ENCODE measurements at places on chromosomes 3 and 15. TPM values are rescaled to one million over a fixed set of nuclear protein-coding genes. Genes with fewer than 3 reads are reported as not detected.
A peak's percentile ranks its signal among the peaks of the same experiment; 100 is the strongest.

- peak; percentile 30 for DNase-seq
- peak overlapping the region; percentile 88 for H3K27ac ChIP-seq
- peaks cover 7% of the 10 kb centered on the region for H3K4me1 ChIP-seq
Observed at GRCh38 chr15:40471105-40471807, 472 bp downstream of the CHST14 start.

DNA sequence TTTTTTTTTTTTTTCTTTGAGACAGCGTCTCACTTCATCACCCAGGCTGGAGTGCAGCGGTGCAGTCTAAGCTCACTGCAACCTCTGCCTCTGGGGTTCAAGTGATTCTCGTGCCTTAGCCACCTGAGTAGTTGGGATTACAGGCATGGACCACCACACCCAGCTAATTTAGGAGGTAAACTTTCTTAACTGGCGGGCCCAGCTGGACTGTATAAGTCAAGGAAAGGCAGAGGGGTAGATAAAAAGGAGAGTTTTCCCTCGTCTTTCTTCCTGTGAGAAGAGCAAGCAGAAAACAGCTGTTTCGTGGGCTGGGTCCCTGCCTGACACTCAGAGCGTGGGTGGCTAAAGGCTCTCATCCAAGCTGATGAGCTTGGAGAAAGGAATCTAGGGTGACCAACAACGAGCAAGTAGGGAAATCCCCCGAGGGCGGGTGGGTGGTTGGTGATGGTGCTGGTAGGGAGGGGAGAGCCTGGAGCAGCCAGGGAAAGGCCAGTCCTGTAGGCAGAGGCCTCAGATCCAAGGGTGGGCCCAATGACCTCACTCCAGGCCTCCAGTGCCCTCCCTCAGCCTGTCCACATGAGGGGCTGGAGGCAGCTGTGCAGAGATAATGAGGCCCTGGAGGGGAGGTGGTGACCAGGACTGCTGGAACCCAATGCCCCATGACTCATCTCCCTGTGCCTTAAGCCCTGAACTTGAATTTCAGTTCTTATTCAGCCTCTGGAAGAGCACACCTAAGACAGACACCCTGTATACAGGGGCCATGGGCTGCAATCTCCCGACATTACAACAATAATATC, 43.1 kb upstream of the LIMD1 start:
- H3K4me1 ChIP-seq: no peaks in the 10 kb centered on the region
- no peak overlapping the region for H3K4me3 ChIP-seq
- H3K36me3 ChIP-seq: no peaks in the 10 kb centered on the region
- no peak overlapping the region for H3K27ac ChIP-seq
- H3K27me3 ChIP-seq: no peaks in the 10 kb centered on the region

- H3K36me3 ChIP-seq: no peaks in the 10 kb centered on the region
- no peak overlapping the region for H3K4me3 ChIP-seq
- no peaks in the 10 kb centered on the region for H3K27me3 ChIP-seq
Observed at GRCh38 chr3:55435491-55435890, 51.6 kb downstream of the WNT5A start.

- no peak overlapping the region for H3K27ac ChIP-seq
- no peak overlapping the region for H3K4me3 ChIP-seq
- no peak for DNase-seq
- H3K27me3 ChIP-seq: no peaks in the 10 kb centered on the region
- H3K36me3 ChIP-seq: no peaks in the 10 kb centered on the region
- H3K4me1 ChIP-seq: no peaks in the 10 kb centered on the region
Observed at GRCh38 chr3:187136936-187137335, 2.4 kb downstream of the RPL39L start.

DNA sequence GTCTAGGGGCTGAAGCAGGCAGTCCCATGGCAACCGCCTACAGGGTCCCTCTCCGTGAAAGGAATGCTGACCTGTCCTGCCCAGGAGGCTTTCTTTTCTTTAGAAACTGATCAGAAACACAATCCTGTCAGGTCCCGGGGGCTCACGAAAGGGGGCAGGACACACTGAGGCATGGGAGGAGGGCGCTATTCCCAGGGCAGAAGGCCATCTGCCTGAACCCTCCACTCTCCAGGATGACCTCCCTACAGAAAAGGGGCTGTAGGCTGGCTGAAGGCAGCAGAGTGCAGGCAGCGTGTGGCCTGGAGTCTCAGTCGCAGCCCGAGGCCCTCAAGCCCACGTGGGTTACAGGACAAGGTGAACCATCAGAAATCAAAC, 18.4 kb upstream of the LRRK1 start:
- peaks cover 33% of the 10 kb centered on the region for H3K4me1 ChIP-seq
- DNase-seq: no peak
- peak overlapping the region; percentile 95 for H3K27ac ChIP-seq
- no peaks in the 10 kb centered on the region for H3K27me3 ChIP-seq
- H3K36me3 ChIP-seq: no peaks in the 10 kb centered on the region

GRCh38 chr3:133833880-133834620, 28.4 kb downstream of the SRPRB start:
- H3K27ac ChIP-seq: no peak overlapping the region
- H3K36me3 ChIP-seq: no peaks in the 10 kb centered on the region
- no peaks in the 10 kb centered on the region for H3K4me1 ChIP-seq
- no peak overlapping the region for H3K4me3 ChIP-seq
- H3K27me3 ChIP-seq: no peaks in the 10 kb centered on the region
- DNase-seq: no peak

- H3K27ac ChIP-seq: no peak overlapping the region
- H3K36me3 ChIP-seq: no peaks in the 10 kb centered on the region
- no peaks in the 10 kb centered on the region for H3K4me1 ChIP-seq
Observed at GRCh38 chr3:41088882-41089281, 110.4 kb upstream of the CTNNB1 start.

DNA sequence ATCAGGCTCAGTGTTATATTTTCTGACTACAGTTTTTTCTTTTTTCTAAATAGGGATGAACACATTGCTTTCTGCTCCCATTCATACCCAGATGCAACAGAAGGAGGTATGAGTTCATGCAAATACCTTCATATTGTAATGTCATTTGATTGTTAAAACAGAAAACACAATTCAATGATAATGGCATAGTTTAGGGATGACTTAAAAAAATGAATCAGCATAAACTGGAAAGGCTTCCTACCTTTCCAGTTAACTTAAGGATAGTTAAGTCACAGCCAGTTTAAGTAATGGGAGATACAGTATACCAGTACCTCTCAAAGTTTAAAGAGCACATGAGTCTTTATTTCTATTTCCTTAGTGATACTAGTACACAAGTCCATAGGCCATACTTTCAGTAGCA, 24.9 kb downstream of the KNL1 start:
- no peak for DNase-seq
- no peaks in the 10 kb centered on the region for H3K36me3 ChIP-seq
- H3K27me3 ChIP-seq: no peaks in the 10 kb centered on the region
- H3K4me3 ChIP-seq: no peak overlapping the region
- no peaks in the 10 kb centered on the region for H3K4me1 ChIP-seq

- peak overlapping the region; percentile 55 for H3K27ac ChIP-seq
- DNase-seq: peak; percentile 42
- no peaks in the 10 kb centered on the region for H3K27me3 ChIP-seq
- H3K4me3 ChIP-seq: no peak overlapping the region
- peaks cover 15% of the 10 kb centered on the region for H3K4me1 ChIP-seq
Observed at GRCh38 chr3:105611304-105612192, 244.8 kb downstream of the ALCAM start.

Gene C2CD4A
- total RNA-seq: 3.6 TPM

Gene LRRFIP2
- total RNA-seq: 17.7 TPM

Gene SPATA12
- total RNA-seq: not detected
